Stomach (tissue), 19 donors: ENCODE measurements at places on chromosomes 13 and 19. TPM values are rescaled to one million over a fixed set of nuclear protein-coding genes. Genes with fewer than 3 reads are reported as not detected.

DNA sequence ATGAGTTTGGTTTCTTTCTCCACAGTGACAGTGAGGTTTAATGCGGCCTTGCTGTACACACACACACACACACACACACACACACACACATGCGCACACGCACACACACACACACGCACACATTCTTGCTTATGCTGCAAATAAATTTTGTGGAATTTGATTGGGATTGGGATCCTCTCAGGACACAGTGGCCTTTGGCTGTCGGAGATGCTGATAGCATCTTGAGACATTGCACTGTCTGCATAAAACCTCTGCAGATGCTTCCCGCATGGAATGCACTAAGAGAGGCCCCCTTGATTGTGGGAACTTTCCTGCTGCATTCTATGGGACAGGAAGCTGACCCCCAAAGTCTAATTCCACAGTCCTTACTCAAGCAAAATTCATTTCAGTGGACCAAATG lies 145.6 kb downstream of the FLT1 start:
- no peak overlapping the region for H3K4me3 ChIP-seq
- H3K27ac ChIP-seq = no peak overlapping the region
- no peaks in the 10 kb centered on the region for H3K27me3 ChIP-seq
- no peaks in the 10 kb centered on the region for H3K36me3 ChIP-seq

GRCh38 chr13:77596777-77597176 lies 61.3 kb downstream of the SCEL start:
- no peak for DNase-seq
- H3K4me1 ChIP-seq = no peaks in the 10 kb centered on the region

DNA sequence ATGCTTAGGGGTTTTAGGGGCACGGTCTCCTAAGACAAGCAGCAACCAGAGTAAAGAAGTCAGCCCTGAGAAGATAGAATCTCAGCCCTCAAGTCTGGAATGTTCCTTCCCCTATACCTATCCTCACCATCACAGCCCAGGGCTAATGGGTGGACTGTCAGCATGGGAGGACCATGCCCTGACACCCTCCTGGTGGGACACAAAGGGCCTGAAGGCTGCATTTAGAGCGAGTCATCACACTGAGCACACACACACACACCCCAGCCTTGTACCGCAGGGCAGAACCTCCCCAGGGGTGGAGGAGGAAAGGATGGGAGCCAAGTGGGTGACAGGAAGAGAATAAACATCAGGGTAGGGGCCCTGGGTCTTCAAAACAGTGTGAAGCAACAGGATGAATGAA lies 174.8 kb upstream of the SERP2 start:
- no peak overlapping the region for H3K4me3 ChIP-seq
- H3K36me3 ChIP-seq = no peaks in the 10 kb centered on the region
- peaks cover 38% of the 10 kb centered on the region for H3K4me1 ChIP-seq
- no peak for DNase-seq

The MEIOSIN gene
- total RNA-seq = not detected

The ZNF808 gene
- total RNA-seq = 25.4 TPM

DNA sequence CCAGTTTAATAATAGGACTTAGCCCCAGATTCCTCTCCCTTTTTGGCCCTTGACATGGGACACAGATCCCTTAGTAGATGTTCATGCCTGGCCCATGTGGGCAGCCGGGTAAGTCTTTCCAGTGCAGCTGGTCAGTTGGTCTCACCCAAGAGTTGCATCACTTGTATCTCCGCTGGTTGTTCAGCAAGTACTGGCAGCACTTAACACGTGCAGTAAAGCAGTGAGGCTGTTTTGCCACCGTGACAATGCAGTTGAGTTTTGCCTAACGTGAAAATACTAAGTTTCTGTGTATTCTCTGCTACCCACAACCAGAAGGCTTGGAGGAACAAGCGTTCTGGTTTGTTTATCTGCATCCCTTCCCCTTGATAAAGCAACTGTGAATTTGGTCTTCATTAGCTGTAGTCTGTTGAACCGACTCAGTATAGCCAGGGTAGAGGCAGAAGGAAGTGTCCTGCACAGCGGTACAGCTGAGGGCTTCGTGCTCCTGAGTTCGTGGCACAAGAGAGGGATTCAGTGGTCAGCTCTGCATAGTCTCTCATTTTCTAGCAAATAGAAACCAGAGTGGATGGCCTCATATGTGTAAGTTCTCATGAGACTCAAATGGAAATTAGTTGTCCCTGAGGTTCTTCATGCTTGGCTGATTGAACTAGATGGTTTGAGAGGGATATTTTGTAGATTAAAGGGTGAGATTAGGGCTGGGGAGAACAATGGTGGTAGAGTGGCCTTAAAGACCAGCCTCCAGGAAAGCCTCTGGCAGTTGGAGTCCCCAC lies 50.3 kb downstream of the ARHGEF7 start:
- no peak for DNase-seq
- no peaks in the 10 kb centered on the region for H3K36me3 ChIP-seq
- H3K4me3 ChIP-seq = no peak overlapping the region

The ACER1 gene
- not detected for total RNA-seq

DNA sequence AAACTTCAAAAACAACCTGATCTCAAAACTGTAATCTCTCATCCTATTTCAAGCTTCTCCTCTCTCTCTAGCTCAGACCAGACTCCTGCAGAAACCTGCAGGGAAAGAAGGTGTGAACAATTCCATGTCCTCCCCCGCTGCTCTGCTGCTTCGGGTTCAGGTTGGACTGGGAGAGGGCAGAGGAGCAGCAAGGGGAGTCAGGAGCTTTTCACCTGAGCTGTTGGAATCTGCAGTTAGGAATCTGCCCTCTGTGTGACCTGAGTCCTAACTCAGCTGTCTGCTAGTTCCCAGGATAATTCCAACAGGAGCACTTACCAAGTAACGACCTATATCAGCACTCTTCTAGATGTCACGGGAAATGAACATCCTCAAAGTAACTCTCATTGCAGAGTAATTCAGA lies 118.3 kb downstream of the DNAJC15 start:
- no peak overlapping the region for H3K27ac ChIP-seq
- no peaks in the 10 kb centered on the region for H3K4me1 ChIP-seq
- H3K27me3 ChIP-seq = no peaks in the 10 kb centered on the region

- H3K27ac ChIP-seq = no peak overlapping the region
- no peaks in the 10 kb centered on the region for H3K4me1 ChIP-seq
- DNase-seq = no peak
- H3K36me3 ChIP-seq = no peaks in the 10 kb centered on the region
Measured at GRCh38 chr13:81779876-81780275, 1439.0 kb upstream of the SPRY2 start.

DNA sequence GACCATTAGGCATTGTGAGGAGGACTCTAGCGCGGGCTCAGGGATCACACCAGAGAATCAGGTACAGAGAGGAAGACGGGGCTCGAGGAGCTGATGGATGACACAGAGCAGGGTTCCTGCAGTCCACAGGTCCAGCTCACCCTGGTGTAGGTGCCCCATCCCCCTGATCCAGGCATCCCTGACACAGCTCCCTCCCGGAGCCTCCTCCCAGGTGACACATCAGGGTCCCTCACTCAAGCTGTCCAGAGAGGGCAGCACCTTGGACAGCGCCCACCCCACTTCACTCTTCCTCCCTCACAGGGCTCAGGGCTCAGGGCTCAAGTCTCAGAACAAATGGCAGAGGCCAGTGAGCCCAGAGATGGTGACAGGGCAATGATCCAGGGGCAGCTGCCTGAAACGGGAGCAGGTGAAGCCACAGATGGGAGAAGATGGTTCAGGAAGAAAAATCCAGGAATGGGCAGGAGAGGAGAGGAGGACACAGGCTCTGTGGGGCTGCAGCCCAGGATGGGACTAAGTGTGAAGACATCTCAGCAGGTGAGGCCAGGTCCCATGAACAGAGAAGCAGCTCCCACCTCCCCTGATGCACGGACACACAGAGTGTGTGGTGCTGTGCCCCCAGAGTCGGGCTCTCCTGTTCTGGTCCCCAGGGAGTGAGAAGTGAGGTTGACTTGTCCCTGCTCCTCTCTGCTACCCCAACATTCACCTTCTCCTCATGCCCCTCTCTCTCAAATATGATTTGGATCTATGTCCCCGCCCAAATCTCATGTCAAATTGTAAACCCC lies 2.8 kb upstream of the CEACAM5 start:
- DNase-seq = no peak
- H3K4me3 ChIP-seq = no peak overlapping the region
- no peaks in the 10 kb centered on the region for H3K27me3 ChIP-seq
- no peak overlapping the region for H3K27ac ChIP-seq
- no peaks in the 10 kb centered on the region for H3K4me1 ChIP-seq
- no peaks in the 10 kb centered on the region for H3K36me3 ChIP-seq

DNA sequence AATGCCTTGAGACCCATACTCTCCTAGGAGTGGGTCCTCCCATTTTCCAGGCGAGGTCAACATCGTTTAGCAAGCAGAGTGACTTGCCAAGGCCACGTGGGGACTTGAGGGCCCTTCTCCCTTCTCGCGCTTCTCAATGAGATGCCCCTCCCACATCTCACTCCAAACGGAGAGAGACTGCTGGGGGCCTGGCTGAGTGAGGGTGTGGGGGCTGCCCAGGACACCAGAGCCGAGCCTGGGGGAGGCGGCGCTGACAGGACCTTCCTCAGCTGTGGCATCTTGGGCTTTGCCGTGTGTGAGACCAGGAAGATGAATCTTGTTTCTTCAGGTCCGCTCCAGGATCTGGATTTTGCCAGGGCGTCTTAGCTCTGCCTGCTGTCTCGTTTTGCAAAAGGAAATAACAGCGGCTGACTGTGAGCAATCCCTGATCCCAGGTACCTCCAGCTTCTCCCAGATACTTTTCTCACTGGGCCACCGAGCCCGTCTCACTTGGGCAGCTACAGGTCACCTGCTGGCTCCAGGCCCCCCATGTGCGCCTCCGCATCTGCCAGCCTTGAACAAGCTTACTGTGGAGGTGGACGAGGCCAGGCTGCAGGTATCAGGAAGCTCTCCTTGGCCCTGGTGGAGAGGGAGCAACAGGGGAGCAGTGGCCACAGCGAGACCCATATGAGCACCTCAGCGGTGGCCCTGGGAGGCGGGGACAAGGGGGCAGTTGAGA lies 6.0 kb downstream of the COX6B2 start:
- peaks cover 36% of the 10 kb centered on the region for H3K36me3 ChIP-seq
- H3K27me3 ChIP-seq = peaks cover 20% of the 10 kb centered on the region
- H3K4me1 ChIP-seq = peaks cover 24% of the 10 kb centered on the region

The LILRB3 gene
- 3.6 TPM for total RNA-seq

- H3K27me3 ChIP-seq = no peaks in the 10 kb centered on the region
- no peak for DNase-seq
- H3K36me3 ChIP-seq = no peaks in the 10 kb centered on the region
- peaks cover 10% of the 10 kb centered on the region for H3K4me1 ChIP-seq
Measured at GRCh38 chr13:84659359-84659661, 777.0 kb upstream of the SLITRK1 start.

DNA sequence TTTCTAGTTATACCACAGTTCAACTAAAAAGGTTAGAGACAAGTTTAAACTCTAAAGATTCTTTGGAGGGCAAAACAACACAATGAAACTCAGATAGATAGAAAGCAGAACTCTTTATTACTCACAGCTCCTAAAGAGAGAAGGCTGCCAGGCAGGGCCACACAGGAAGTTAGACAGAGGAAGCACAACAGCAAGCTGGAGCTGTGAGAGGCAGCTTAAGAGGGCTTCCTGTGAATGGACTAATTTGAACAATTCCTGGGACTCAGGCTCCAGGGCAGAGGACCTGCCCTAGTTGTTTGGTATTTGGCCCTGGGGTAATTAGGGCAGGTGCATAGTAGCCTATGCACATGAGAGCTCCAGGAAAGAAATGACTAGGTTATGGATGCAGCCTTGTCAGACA lies 803.6 kb downstream of the DIAPH3 start:
- no peaks in the 10 kb centered on the region for H3K27me3 ChIP-seq
- peaks cover 15% of the 10 kb centered on the region for H3K4me1 ChIP-seq
- DNase-seq = no peak
